Bronchial epithelial cell (primary cell): ENCODE measurements at places on chromosomes 2 and 18. TPM values are rescaled to one million over a fixed set of nuclear protein-coding genes. Genes with fewer than 3 reads are reported as not detected.

CAPN14 gene
- 10.3 and 35.1 TPM in 2 replicates for total RNA-seq

MC2R gene
- not detected in 2 replicates for total RNA-seq

C1QL2 gene
- not detected in 2 replicates for total RNA-seq

CD8A gene
- under 0.01 TPM in 2 replicates for total RNA-seq

KCNE4 gene
- total RNA-seq: under 0.01 and 0.26 TPM in 2 replicates

IGFBP5 gene
- total RNA-seq: 0.51 and 9.2 TPM in 2 replicates
